NCI-H524 treated with DMSO at 0.1 percent for 48 hours (cell line): ENCODE measurements at places on chromosomes 6 and 20.
A peak's percentile ranks its signal among the peaks of the same experiment; 100 is the strongest.

DNA sequence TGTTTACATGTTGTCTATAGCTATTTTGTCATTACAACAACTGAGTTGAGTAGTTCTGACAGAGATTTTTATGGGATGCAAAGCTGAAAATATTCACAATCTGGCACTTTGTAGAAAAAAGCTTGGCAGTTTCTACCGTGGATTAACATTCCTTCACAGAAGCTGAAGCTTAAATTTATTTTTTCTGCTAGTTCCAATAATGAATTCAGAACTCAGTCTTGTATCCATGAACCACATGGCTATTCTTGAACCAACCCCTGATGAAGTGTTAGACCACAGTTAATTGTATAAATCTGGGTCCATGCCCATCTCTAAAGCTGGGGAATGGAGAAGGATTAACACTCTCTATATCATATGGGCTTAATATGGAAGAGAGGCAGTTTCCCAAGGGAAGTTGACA is 743.8 kb upstream of the FLRT3 start:
- DNase-seq: no peak

GRCh38 chr6:56370561-56371211 is 123.3 kb upstream of the COL21A1 start:
- DNase-seq: no peak

- DNase-seq: no peak
Observed at GRCh38 chr20:42987376-42988114, 202.2 kb downstream of the PTPRT start.

DNA sequence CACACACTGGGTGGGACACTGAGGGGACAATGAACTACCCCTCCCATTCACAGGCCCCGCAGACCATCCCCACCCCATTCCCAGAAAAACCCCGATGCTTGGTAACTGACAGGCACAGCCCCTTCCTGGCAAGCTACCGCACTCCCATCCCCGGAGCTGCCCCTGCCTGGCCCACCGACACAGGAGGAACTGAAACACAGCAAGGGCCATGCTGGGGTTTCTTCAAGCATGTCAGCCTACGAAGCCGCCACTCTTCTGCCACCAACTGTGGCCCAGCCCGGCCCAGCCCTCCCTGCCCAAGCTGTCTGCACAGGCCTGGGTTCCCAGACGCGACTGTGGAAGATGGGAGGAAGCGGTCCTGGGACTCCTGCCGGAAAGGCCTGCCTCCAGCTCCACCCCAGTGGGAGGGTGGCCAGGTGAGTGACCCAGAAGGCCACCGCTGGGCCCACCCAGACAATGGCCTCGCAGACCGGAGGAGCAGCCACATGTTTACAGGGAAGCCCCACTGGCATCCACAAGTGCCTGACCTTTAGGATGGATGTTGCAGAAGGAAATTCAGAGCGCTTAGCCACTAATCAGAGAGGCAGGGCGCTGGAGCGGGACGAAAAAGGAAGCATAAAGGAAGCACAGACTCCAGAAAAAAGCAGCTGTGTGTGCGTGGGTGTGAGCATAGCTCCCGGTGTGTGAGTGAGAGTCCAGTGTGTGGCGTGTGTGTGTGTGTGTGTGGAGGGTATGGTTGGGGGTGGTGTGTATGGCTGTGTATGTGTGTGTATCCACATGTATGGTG is 91.6 kb downstream of the PRND start:
- no peak for DNase-seq

- DNase-seq: no peak
Observed at GRCh38 chr6:28903686-28904085, 20.1 kb downstream of the TRIM27 start.

DNA sequence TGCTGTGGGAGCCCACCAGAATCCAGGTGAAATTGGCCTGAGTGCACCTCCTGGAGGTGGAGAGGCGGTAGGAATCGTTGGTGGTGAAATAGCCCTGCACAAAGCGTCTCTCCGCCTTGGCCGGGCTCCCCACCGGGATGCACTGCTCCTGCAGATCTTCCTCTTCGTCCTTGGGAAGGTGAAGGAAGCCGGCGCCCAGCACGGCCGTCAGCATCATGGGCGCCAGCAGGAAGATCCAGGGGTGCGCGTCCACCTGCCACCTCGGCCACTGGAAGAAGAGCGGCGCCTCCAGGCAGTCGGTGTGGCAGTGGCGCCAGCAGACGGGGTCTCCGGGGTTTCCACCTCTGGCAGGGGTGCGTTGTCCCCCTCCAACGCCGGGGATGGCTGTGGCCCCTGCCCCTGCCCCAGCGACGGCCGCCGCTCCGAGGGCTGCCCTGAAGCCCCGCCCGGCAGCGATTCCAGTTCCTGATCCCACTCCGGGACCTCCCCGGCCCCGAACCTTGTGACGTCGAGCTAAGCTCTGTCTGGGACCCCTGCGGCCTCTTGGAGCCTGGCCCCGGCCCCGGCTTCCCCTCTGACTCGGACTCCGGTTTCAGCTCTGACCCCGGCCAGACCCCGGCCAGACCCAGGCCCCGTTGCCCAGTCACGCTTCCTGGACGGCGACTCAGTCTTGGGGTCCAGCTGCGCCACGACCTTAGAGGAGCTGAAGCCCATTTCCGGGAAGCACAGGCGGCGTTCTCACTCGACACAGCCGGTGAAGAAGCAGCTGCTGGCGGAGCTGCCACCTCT is 91.9 kb downstream of the CD164 start:
- no peak for DNase-seq

DNA sequence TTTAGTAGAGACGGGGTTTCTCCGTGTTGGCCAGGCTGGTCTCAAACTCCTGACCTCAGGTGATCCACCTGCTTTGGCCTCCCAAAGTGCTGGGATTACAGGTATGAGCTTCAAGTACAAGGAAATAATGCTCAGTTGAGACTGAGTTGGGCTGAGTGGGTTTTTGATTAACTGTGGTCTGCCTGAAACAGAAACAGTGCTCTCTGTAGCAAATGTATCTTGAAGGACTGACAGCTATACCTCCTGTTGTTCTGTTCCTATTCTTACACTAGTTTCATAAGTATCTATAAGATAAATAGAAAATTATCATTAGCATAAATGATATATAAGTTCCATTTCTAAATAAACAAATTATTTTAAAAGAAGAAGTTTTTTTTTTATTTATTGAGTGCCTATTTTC is 142.8 kb upstream of the PTPRK start:
- DNase-seq: no peak

DNA sequence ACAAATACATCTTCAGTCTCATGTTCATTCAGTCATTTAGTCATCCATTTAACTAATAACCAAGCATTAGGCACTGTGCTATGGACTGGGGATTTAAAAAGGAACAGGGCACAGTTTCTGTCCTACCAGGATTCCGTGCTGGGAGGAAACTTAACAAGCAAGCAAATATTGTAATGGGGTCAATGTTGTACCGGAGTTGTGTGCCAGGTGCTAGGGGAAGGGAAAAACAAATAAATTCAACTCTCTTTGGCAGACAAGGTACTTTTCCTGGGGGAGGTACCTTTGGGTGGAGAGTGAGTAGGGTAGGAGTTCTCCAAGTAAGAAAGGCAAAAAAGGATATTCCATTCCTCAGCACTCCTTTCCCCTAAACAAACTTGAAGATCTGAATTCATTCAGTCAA is 90.3 kb downstream of the OLIG3 start:
- no peak for DNase-seq

- peak; percentile 62 for DNase-seq
Observed at GRCh38 chr6:156113631-156114030, 658.0 kb upstream of the NOX3 start.

- peak; percentile 22 for DNase-seq
Observed at GRCh38 chr6:16238057-16238962, at the start of gene GMPR. GMPR (plus strand) TSS chr6:16238587; CDS start chr6:16238694, 107 bp downstream.

DNA sequence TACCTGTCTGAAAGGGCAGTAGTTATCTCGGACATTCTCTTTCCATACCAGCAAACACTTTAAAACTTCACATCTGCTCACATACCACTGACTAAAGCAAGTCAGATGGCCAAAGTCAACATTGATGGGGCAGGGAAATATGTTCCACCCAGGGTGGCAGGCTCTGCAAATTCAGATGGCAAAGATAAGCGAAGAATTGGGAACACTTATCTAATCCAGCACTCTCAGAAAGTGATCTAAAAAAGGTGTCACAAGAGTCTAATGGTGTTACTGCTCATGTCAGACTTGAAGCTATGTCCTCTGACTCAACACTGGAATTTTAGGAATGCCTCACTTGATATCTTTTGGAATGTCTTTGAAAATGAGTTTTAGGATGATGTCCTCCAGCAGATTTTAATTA is 1086.2 kb downstream of the KIF16B start:
- DNase-seq: no peak

DNA sequence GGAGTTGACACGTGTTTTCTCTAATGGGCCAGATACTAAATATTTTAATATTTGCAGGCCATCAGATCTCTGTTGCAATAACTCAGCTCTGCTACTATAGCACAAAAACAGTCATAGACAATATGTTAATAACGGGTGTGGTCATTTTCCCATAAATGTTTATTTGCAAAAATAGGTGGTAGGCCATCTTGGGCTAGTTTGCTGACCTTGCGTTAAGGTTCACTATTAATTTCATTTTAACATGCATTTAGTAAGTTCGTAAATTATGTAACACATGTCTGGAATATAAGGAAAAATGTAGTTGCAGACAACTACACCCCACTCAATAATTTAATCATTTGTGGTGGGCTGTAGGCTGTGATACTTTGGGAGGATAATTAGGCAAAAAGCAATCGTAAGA is 577.8 kb downstream of the PKHD1 start:
- no peak for DNase-seq

- DNase-seq: peak; percentile 92
Observed at GRCh38 chr6:25369433-25370177, 90.4 kb downstream of the CARMIL1 start.

DNA sequence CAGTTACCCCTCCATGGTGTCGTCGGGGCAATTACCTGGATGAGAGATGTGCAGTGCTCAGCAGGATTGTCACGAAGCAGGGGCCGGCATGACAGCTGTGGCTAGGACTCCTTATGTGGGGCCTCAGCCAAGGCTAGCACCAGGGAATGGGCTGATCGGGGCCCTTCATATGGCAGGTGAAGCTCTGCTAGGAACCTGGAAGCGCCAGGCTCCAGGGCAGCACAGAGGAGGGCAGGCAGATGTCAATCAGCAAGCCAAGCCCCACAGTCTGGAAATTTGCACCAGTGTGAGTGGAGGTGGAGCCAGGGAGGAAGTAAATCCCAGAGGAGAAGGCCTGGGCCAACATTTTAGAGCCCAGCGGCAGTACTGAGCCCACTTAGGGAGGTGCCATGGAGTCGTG is 21.2 kb downstream of the SYNDIG1 start:
- no peak for DNase-seq

- DNase-seq: no peak
Observed at GRCh38 chr6:1749041-1749440, 139.3 kb downstream of the FOXC1 start.

- DNase-seq: no peak
Observed at GRCh38 chr20:46221256-46221833, 87.0 kb downstream of the CDH22 start.

DNA sequence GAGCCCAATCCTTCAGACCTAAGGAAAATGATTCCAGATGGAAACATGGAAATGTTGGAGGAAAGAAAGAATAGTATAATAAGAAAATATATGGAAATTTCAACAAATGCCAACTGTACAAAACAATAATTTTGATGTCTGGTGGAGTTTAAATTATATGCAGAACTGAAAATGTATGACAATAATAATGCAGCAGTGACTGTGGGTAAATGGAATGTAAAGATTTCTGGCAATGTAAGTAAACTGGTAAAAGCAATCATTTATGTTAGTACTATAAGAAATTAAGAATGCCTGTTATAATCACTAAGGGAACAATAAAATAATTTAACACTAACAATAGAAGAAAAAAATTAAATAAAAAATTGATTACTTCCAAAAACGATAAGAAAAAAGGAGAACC is 89.0 kb downstream of the EDN1 start:
- no peak for DNase-seq

- no peak for DNase-seq
Observed at GRCh38 chr6:97656706-97657350, 373.8 kb upstream of the MMS22L start.

DNA sequence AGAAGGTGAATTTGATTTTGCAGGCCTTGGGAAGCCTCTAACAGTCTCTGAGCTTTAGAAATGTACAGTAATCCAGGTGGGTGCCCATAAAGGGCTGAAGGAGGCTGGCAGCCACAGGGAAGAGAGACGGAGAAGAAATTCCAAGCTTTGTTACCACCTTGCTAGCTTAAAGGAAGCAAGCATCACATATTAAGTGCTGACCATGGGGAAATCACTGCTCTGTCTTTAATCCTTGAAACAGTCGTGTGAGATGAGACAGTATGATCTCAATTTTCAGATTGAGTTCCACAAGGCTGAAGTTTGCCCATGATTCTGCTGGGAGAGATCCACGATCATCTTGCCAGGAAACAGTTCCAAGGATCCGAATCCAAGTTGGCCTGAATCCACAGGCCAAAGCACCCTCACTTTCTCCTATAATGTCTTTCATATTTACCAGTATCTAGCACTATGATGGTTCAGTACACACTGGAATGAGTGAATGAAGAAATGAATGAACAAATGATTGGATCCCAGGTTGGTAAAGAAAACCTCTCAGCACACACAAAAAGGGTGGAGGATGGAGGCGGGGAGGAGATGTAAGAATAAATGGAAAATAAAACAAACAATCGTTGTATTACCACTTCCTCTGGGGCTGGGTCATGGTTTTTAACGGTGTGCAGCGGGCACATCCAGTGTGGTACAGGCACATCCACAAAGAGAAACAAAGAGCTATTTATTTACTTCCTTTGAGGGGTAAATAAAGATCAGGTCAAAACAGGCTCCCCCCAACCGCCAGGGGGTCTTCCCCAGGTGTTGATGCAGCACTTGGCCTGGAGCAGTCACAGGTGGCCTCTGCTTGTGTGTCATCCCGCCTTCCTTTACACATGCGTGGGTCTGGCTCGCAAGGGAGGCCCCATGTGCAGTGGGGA is 28.2 kb upstream of the TAF8 start:
- no peak for DNase-seq

DNA sequence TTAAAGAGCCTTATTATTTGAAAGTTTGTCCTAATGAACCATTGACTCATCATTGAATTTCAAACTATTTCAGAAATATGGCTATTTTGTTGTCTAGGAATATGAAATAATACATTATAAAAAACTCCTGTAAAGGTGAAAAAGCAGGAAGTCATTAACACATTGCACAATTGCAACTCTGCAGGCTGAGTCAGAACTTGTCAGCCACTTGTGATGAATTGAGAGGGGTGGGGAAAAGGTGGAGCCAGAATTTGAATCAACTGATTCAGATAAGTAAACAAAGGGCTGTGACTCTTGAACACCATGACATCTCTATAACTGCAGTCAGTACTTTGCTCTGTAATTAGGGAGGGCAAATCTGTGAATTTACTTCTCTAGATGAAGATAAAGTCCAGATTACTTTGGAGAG is 6.0 kb downstream of the C6orf141 start:
- DNase-seq: no peak
